ENCODE measurements at places on chromosomes 6 and 20.

GRCh38 chr6:170277893-170278742 is 12.8 kb downstream of the DLL1 start:
- no peak for DNase-seq

- DNase-seq: no peak
These were observed 215.3 kb upstream of the HS3ST5 start for GRCh38 chr6:114558153-114558552.

DNA sequence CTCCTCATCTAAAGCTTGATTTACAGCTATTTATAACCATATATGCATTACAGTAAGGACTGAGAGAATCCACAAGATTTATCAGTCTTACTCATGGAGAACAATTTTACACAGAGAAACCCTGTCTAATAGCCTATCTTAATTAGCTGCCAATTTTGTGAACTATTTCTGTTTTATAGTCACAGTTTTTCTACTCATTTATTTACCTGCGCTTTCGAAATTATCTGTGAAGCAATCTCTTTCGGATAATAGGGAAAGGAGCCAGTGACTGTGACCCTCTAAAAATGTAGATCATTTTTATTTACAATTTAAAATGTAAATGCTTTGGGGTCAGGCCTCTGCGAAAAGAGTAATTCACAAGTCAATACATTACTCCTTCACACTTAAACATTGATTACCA is 98.1 kb downstream of the TSHZ2 start:
- no peak for DNase-seq

DNA sequence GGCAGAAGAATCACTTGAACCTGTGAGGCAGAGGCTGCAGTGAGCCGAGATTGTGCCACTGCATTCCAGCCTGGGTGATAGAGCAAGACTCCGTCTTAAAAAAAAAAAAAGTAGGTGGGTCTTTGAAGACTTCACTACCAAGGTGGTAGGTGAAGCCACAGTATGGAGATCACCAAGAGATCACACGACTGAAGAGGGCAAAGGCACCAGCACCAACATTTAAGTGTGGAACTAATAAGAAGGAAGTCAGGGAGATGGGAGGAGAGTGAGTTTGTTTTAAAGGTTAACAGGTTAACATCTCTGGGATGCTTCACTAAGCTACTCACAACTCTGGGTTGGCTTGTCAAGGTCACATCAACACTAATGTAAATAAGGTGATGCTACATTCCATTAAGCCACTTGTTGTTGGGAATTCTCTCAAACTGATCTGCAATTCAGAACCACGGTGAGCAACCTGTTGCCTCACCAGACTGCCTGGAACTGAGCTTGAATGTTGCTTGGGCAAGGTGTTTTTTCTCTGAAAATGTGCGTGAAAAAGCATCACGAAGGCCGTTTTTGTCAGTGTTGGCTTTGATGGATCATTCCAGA is 48.7 kb downstream of the KCTD20 start:
- no peak for DNase-seq

GRCh38 chr6:170127151-170127550 is 163.7 kb downstream of the DLL1 start:
- no peak for DNase-seq

- no peak for DNase-seq
These were observed 312.3 kb downstream of the TAF4 start for GRCh38 chr20:61753316-61753942.

- no peak for DNase-seq
These were observed 105.8 kb downstream of the MAFB start for GRCh38 chr20:40583205-40583604.

DNA sequence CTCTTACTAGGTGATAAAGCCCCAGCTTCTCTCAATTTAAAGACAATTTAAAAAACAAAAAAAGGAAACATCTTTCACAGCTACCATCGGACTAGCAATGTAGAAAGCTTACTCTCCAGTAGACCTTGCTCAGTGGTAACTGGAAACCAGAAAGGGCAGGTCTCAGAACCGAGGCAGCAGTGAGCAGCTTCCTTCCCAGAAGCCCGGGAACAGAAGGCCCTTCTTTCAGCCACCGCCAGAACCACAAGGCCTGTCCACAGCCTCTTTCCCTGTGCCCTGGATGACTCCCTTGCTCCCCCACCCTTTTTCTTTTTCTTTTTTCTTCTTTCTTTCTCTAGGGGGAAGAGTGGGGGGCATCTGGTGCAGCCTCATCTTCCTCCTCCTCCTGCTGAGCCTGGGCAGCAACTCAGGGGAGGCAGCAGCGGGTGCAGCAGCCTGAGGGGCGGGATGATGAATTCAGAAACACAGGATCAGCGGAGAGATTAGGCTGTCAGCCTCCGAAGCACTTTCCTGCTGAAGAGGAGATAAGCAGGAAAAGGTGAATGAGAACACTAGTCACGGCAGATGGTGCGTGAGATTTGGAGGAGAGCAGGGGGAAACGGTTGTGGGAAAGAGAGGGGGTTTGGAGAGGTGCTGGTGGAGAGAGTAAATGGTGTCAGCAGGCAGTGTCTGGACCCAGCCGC is 158.5 kb downstream of the ID4 start:
- no peak for DNase-seq

DNA sequence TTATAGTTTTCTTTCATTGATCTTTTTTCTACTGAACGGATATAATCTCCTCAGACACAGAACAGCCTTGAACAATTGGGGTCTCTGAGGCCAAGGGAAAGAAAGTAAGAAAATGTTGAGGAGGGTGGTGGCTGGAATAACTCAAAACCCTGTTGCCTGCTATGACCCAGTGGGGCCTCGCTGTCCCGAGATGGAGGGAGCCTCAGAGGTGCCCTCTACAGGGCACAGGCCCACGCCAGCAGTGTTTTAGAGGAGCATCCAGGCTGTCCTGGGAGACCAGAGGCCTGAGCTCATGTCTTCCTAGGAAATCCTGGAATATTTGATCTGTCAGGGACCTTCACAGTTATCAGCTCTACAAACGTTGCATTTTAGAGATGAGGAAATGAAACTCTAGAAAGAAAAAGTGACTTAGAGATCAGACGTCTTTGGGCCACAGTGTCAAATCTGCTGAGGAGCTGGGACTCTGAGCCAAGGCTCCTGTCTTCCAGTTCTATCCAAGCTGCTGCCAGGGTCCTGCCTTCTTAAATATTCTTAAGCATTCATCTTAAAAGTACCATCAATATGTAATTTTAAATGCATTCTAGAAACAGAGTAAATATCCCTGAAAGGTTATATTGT is 26.3 kb downstream of the ALDH5A1 start:
- peak; percentile 22 for DNase-seq

DNA sequence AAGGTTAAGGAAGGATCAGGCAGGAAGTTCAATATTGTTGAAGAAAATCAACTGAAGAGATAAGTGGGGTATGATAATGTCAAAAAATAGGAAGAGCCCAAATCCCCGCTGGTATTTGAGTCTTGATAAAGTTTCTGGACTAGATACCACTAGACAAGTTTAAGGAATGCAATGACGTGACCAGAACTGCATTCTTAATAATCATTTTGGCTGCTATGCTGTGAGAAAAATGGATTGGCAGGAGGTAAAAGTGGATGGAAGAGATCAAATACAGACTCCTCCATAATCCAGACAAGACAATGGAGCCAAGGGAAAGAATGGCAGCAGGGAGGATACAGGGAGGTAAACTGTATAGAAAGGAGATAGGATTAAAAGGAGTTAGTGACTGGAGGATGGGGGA is 128.2 kb downstream of the COL12A1 start:
- DNase-seq: no peak

GRCh38 chr6:43303751-43304331 is 4.8 kb downstream of the CRIP3 start:
- DNase-seq: no peak

DNA sequence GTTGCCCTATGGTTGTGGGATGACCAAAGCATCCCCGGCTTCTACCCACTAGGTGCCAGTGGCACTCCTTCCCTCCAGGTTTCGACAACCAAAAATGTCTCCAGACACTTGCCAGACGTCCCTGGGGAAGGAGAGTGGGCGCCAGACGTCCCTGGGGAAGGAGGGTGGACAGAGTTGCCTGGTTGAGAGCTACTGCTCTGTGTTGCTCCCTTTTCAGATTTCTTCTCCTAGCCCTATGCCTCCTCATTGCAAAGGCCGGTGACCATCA is 13.1 kb downstream of the LRRC73 start:
- DNase-seq: no peak

- no peak for DNase-seq
These were observed 9.6 kb upstream of the PLG start for GRCh38 chr6:160692369-160692959.

GRCh38 chr6:3803627-3804468 is 45.3 kb upstream of the FAM50B start:
- DNase-seq: no peak

DNA sequence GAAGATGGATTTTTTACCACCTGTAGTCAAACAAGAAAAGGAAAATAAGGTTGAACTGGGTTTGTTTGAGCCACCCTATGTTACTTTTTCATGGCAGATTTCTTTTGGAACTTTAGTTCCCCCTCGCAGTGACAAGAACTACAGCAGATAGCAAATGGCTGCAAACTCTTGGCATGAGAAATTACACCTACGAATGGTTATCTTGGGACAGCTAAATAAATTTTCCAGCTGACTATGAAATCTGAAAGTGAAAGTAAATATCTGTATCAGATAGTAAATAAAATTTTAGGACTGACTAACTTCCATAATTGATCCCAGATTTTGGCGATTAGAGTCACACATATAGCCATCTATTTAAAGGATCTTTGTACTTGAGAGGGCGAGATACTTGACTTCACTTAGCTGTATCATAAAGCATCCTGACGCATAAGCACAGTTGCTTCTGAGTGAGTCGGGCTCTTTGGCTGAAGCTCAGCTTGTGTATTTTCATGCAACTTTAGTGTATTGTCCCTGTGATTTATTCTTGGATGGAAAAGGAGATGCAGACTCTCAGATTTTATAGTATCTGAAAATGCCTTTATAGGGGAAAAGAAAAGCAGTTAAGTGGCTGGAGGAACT is 125.3 kb upstream of the B3GAT2 start:
- DNase-seq: no peak

- no peak for DNase-seq
These were observed 22.1 kb downstream of the BMP5 start for GRCh38 chr6:55853008-55854001.

DNA sequence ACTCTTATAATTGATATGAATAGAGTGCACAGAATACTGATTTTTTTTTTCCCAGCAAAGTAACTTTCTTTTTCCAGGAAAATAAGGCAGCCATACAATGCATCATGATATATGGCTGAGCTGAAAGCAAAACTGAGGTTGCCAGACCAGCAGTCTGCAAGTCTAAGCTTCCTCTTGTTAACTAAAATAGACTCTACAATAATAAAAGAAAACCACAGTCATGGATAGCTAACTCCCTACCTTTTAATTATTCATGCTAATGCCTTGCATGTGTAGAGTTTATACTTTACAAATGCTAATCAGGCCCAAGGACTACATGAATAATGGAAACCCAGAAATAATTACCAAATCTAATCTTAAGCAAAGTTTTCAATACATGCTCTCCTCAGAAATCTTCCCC is 47.4 kb downstream of the MAP7 start:
- DNase-seq: no peak

DNA sequence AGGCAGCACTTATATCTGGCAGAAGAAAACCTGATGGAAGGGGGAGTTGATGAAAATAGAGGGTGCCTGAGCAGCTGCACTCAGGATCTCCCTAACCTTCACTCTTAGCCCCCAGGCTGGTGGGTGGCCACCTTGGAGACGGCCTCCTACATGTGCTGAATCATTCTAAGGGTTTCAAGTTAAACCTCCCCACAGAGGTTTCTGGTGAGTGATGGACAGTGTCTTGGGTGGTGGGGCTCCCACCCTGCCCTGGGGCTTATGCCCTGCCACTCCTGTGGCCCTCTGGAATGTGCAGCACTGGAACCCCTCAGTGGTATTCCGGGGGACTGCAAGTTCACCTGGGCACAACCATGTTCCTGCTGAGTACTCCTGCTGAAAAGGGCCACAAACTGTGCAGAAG is 357.2 kb downstream of the CD83 start:
- DNase-seq: no peak

- no peak for DNase-seq
These were observed 82.6 kb downstream of the TBX18 start for GRCh38 chr6:84681693-84682326.

- DNase-seq: no peak
These were observed 85.0 kb downstream of the NFATC2 start for GRCh38 chr20:51457533-51457932.

DNA sequence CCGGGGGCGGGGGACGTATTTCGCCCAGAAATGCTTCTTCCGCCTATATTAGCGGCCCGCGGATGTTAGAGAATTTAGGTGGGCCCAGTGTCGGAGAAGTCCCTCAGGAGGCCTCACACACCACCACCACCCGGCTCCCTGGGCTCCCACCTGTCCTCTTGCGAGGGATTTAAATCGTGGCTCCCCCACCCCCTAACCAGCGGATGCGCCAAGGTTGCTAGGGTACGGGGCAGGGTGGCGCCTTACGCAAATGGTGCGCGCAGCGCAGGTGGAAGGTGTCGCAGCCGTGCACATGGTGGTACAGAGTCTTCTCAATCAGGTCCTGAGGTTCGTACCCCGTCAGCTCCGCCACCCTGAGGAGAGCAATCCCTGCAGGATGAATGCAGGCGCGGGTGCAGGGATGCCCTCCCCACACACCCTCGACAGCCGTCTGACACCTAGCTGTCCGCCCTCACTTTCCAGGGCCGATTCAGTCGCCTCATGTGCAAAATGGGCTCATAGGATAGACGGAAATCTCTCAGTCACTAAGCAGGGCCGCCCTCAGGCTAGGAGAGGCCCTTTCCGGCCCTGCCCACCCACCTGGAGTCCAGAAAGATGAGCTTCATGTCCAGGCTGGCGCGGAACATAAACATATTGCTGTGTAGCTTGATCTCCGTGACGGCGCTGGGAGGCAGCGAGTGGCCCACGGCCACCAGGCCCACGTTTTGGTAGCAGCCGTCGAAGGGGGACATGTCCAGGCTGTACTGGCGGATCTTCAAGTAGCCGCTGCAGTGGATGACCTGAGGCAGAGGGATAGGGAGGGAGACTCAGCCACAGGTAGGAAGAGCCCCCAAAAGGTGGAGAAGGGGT is 16.6 kb downstream of the SIM1 start:
- DNase-seq: no peak

GRCh38 chr20:44583157-44583556 is 778 bp downstream of the PKIG start:
- DNase-seq: no peak

- DNase-seq: no peak
These were observed 8.5 kb upstream of the SDCBP2 start for GRCh38 chr20:1337441-1337840.

DNA sequence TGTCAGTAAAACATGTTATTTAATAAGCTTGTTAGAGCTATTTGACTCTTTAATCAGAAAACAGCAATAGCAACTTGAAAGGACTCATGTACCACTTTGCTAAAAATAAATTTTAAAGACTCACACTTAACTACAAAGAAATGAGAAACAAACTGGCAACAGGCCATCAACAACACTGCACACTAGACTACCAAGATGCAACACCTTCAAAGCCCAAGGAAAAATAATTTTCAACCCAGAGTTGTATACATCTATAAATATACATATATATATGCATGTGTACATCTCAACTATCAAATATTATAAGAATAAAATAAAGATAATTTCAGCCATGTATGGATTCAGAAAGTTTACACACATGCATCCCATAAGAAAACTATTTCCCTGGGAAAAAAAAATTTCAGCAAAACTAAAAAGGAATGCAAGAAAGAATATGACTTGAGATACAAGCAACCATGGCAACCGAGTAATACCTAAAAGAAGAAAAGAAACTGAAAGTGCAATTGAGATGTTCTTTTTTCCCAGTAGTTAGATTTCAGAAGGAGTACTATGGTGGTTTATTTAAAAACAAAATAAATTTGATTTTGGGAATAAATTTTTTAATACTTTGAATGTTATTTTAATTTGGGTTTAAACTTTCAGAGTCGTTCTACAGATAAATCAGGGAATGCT is 303.8 kb downstream of the UBE3D start:
- DNase-seq: no peak

GRCh38 chr6:64717281-64717680 is 989.7 kb downstream of the EYS start:
- DNase-seq: no peak

Data from CD4-positive, alpha-beta T cell treated with Interleukin-17A for 1 hour (primary cell).